Caco-2 (cell line): ENCODE measurements at places on chromosomes 11 and 22. TPM values are rescaled to one million over a fixed set of nuclear protein-coding genes. Genes with fewer than 3 reads are reported as not detected.

- H3K4me3 ChIP-seq = no peak overlapping the region
- DNase-seq = peak; percentile 82
- no peaks in the 10 kb centered on the region for H3K27me3 ChIP-seq
- H3K27ac ChIP-seq = peak overlapping the region; percentile 71
Observed at GRCh38 chr22:33302049-33302545, 243.9 kb upstream of the SYN3 start.

GRCh38 chr22:41762980-41763779, 37.3 kb upstream of the CCDC134 start:
- H3K4me3 ChIP-seq = no peak overlapping the region
- no peaks in the 10 kb centered on the region for H3K4me1 ChIP-seq
- H3K27me3 ChIP-seq = no peaks in the 10 kb centered on the region
- H3K27ac ChIP-seq = peak overlapping the region; percentile 28
- DNase-seq = peak; percentile 53

- no peak overlapping the region for H3K4me3 ChIP-seq
- no peaks in the 10 kb centered on the region for H3K4me1 ChIP-seq
- DNase-seq = no peak
- no peaks in the 10 kb centered on the region for H3K27me3 ChIP-seq
Observed at GRCh38 chr11:63595296-63595695, 18.9 kb downstream of the PLAAT3 start.

GRCh38 chr11:114562166-114562916, 2.7 kb upstream of the NXPE1 start:
- no peak overlapping the region for H3K4me3 ChIP-seq
- peaks cover 30% of the 10 kb centered on the region for H3K4me1 ChIP-seq
- H3K36me3 ChIP-seq = no peaks in the 10 kb centered on the region
- H3K27me3 ChIP-seq = no peaks in the 10 kb centered on the region; the same call in 1 of the 2 replicates
- no peak for DNase-seq
- H3K27ac ChIP-seq = peak overlapping the region; percentile 3

DNA sequence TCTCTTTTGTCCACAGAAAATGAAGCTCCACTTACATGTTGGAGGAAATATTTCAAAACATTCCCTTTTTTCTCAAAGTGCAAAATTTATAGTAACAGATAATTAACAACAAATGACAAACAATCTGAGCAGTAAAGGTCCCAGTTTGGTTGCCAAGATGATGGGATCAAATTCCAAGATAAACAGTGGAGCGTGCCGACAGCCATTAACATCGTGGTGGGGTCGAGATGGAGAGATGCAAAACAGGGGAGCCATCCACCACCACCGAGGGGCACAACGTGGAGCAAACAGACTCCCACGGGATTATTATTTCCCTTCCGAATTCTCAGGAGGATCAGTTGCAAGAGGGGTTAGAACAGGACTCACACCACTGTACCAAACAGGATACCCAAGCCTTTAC, 17.2 kb downstream of the MPPED2 start:
- H3K27me3 ChIP-seq = no peaks in the 10 kb centered on the region
- no peak overlapping the region for H3K27ac ChIP-seq
- H3K4me3 ChIP-seq = no peak overlapping the region
- H3K36me3 ChIP-seq = no peaks in the 10 kb centered on the region
- H3K4me1 ChIP-seq = no peaks in the 10 kb centered on the region

- DNase-seq = no peak
- no peaks in the 10 kb centered on the region for H3K36me3 ChIP-seq
- H3K4me3 ChIP-seq = no peak overlapping the region
Observed at GRCh38 chr11:15233371-15234165, 118.8 kb downstream of the INSC start.

GRCh38 chr11:63583357-63583677, 20.1 kb upstream of the PLAAT2 start:
- no peak overlapping the region for H3K27ac ChIP-seq
- H3K36me3 ChIP-seq = 0 out of 2 replicates have a peak, but pooled peaks cover 2% of the 10 kb centered on the region
- no peak overlapping the region for H3K4me3 ChIP-seq

DNA sequence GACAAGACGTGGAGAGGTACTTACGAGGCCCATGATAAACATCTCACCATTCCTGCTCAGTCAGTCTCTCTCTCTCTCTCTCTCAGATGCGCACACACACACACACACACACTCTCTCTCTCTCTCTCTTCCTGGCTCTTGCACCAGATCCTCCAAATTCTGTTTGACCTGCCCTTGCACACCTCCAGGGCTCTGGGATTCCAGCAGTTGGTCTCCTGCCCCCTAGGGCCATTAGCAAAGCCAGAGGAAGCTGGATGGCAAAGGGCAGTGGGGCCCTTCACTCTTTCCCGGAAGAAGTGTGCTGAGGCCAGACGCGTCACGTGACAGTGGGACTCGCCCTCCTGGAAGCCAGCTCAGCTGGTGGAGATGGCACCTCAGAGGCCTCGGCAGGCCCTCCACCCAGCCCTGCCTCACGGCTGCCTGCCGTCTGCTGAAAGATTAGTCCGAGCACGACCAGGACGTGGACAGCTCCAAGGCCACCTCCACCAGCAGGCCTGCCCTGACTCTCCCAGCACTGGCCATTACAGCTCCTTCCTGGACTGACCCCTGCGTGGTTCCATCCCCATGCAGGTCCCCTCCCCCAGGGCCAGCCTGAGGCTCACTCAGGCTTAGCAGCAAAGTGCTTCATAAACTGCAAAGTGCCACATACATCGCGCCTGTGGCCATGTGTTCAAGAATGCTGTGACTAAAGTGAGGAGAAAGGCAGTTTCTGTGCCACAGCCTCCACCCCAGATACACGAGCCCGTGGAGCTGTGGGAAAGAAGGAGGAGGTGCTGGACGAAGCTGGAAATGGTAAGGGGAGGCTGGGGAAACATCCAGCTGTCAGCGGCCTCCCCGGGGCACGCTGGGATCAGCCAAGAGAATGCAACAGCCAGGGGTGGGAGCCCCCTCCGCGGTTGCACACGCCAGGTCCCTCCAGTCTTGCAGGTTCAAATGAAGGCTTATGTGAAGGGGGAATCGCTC, 3.7 kb downstream of the PDGFB start:
- H3K27me3 ChIP-seq = no peaks in the 10 kb centered on the region
- H3K27ac ChIP-seq = peak overlapping the region; percentile 84
- peak overlapping the region; percentile 93 for H3K4me3 ChIP-seq
- peaks cover 20% of the 10 kb centered on the region for H3K4me1 ChIP-seq

DNA sequence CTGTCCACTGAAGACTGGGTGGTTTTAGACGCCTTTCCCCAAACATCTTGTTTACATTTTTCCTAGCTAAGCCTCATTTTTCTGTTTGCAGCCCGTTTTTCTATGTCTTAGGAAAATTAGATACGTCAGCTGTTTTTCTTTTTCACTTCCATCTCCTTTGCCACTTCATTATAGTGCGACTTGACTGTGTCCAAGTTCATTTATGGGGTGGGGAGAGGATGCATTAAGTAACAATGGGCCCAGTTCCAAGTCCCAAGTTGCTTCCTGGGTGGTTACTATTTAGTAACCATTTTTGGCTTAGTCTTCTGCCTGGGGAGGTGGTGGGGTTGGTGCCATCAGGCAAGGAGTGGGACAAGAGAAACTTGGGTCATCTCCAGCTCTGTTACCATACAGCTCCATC, 83.0 kb downstream of the TRAF6 start:
- H3K36me3 ChIP-seq = no peaks in the 10 kb centered on the region
- H3K27me3 ChIP-seq = no peaks in the 10 kb centered on the region
- no peaks in the 10 kb centered on the region for H3K4me1 ChIP-seq
- DNase-seq = no peak

GRCh38 chr11:122516686-122517085, 138.8 kb upstream of the UBASH3B start:
- no peaks in the 10 kb centered on the region for H3K4me1 ChIP-seq
- no peaks in the 10 kb centered on the region for H3K36me3 ChIP-seq
- no peak overlapping the region for H3K27ac ChIP-seq

DNA sequence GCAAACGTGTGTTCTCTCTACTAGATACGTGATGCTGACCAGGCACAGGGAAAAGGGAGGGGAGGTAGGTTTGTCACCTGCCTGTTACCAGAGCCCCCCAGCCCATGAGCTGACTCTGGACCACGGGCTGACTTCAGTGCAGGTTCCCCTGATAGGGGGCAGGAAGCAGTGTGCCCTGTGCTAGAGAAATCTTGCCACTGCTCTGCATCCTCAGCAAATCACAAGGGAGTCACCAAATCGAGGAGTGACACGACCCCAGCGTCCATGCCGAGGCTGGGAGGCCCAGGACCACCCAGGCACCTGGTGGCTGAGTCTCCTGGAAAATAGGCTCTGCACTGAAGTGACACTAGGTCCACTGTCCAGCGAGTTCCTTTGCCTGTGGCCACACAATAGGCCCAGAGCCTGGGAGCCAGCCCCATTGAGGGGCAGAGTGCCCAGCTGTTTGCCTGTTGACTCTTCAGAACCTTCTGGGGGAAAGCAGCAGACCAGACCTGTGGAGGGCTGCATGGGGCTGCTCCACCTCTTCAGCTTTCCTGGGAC, 99.3 kb downstream of the CTTN start:
- H3K4me1 ChIP-seq = no peaks in the 10 kb centered on the region
- H3K27ac ChIP-seq = no peak overlapping the region
- peaks cover 6% of the 10 kb centered on the region for H3K36me3 ChIP-seq
- DNase-seq = no peak

DNA sequence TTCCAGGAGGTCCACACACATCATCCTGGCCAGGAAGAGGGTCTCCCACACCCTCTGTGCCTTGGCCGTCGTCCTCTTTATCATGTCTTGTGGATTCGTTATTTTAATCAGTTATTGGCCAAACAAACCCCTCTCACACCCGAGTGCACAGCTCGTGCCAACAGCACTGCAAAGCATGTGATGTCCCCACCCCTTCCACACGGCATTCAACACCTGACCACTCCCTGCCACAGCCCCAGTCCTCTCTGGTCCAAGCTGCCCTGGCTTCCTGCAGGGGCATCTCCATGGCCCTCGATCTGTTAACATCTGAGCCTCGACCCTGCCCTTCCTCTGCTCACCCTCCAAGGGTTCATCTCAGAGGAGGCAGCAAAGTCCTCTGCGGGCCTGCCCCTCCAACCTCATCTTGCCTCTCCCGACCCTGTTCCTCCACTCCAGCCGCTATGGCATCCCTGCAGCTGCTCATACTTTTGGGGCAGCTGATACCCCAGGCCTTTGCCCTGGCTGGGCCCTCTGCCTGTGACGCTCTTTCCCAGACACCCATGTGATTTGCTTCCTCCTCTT, 14.0 kb downstream of the MYEOV start:
- no peaks in the 10 kb centered on the region for H3K4me1 ChIP-seq
- peak overlapping the region; percentile 3 for H3K27ac ChIP-seq

GRCh38 chr11:57312511-57313021, 12.2 kb downstream of the TNKS1BP1 start:
- peaks cover 40% of the 10 kb centered on the region for H3K4me1 ChIP-seq
- H3K4me3 ChIP-seq = no peak overlapping the region
- H3K36me3 ChIP-seq = peaks cover 16% of the 10 kb centered on the region
- no peak for DNase-seq
- no peaks in the 10 kb centered on the region for H3K27me3 ChIP-seq

DNA sequence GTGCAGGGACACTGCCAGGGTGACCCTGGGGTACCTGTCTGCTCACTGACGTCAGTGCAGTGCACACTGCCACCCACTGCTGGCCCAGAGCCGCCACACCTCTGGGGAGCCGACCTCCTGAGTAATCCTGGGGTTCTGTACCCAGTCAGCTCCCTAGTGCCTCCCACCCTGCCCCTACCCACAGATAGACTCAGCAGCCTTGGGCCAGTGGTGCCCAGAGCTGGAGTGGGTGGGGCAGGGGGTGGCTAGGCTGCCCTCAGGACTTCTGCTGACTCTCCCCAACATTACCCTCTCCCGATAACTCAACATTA, 5.8 kb downstream of the NRXN2 start:
- peaks cover 14% of the 10 kb centered on the region for H3K27me3 ChIP-seq
- DNase-seq = no peak
- no peaks in the 10 kb centered on the region for H3K36me3 ChIP-seq
- no peaks in the 10 kb centered on the region for H3K4me1 ChIP-seq
- no peak overlapping the region for H3K27ac ChIP-seq

GRCh38 chr11:35463331-35463751, 44.0 kb upstream of the SLC1A2 start:
- H3K4me1 ChIP-seq = no peaks in the 10 kb centered on the region
- H3K36me3 ChIP-seq = no peaks in the 10 kb centered on the region
- no peak overlapping the region for H3K27ac ChIP-seq
- H3K4me3 ChIP-seq = no peak overlapping the region
- H3K27me3 ChIP-seq = no peaks in the 10 kb centered on the region; the same call in 1 of the 2 replicates
- DNase-seq = no peak

DNA sequence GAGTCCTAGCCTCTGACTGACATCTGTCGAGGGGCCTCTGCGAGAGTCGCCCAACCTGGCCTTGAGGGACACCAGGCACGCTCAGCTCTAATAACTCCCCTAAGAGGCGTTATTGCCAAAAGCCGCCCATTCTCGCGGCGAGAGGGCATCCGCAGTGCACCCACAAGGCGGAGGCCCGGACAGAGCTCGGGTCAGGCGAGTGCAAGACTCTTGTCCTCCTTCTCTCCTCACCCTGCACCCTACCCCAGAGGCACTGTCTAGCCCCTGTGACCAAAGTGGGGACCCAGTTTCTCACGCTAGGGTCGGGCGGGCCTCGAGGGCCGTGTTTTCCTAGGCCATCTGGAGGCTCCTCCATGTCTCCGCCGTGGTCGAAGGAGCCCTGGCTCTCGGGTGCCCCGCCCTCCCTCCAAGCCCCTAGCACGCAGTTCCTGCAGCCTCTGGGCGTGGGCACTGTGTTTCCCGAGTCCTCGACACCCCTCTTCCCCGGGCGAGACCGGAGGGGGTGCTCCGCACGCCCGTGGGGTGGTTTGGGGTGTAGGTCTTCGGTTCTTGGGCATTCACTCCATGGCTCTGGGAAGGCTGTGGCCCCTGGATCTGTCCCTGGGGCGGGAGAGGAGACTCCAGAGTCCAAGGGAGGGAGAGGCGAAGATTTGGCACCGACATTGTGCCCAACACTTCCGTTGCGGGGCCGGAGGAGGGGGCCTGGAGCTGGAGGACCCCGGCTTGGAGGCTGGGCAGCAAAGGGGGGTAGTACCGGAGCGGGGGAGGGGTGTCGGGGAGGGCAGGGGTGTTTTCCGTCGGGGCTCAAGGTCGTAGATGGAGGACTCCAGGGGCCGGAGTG, 1.0 kb downstream of the CHRM4 start:
- H3K27me3 ChIP-seq = peaks cover 6% of the 10 kb centered on the region
- DNase-seq = no peak
- H3K36me3 ChIP-seq = no peaks in the 10 kb centered on the region
- peaks cover 11% of the 10 kb centered on the region for H3K4me1 ChIP-seq

- H3K27ac ChIP-seq = no peak overlapping the region
- H3K36me3 ChIP-seq = no peaks in the 10 kb centered on the region
- peaks cover 10% of the 10 kb centered on the region; the same call in 1 of the 2 replicates for H3K4me1 ChIP-seq
- DNase-seq = no peak
- no peak overlapping the region for H3K4me3 ChIP-seq
Observed at GRCh38 chr11:19924716-19925115, 212.1 kb downstream of the NAV2 start.

Gene ZNF70
- 5.4 and 5.8 TPM in 2 replicates for total RNA-seq

Gene FXYD6
- total RNA-seq = 0.86 and 1.0 TPM in 2 replicates

Gene MRGPRF
- total RNA-seq = 0.14 TPM in 1 of 2 replicates, not detected in the other

Gene FANCF
- 13.8 and 15.4 TPM in 2 replicates for total RNA-seq

Gene OR52E8
- not detected in 2 replicates for total RNA-seq
